ENCODE measurements at places on chromosomes 6 and 20.

GRCh38 chr6:56475736-56476457 lies 166.8 kb downstream of the DST start:
- no peak for DNase-seq

- DNase-seq, result no peak
These were observed 8.7 kb downstream of the ENPP3 start for GRCh38 chr6:131645846-131646245.

DNA sequence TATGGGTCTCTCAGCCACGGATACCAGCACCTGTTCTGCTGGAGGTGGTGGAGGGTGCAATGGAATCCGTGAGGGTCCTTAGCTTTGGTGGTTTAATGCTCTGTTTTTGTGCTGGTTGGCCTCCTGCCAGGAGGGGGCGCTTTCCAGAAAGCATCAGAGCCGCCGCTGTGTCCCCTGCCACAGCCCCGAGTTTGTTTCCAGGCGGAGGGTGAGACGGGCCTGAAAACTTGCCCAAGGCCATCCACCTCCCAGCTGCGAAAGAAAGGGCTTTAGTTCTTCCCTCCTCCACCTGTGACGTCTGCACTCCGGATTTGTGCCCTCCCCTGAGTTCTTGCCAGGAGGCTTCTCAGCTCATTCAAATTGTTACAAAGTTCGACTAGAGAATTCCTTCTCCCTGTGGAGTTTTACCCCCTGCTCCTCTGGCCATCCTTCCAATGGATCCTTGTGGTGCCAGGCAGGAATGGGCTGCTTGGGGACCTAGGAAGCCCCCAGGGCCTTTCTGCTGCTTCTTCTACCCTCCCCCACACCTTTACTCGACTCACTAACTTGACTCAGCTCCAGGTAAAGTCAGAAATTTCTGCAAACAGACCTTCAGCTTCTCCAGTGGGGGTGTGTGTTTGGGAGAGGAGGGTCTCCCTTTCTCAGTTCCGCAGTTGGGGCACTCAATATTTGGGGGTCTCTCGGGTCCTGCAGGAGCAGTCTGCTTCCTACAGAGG lies 873.7 kb downstream of the KIF16B start:
- no peak for DNase-seq

DNA sequence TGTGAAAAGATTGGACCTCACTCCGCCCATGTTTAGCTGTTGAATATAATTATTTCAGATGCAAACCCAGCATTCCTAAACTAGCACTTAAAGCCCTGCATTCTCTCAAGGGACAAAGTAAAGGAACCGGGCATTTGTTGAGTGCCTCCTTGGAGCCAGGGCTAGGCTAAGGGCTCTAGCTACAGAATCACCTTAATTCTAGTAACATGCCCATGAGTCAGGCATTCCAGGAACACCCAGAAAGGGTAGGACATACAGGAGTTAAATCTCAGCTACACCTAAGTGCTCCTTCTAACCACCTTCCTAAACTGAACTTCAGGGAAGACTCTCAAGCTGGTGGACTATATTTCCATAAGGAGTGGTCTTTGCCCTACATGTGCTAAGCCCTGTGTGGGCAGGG lies 89.4 kb downstream of the SLC24A3 start:
- DNase-seq, result no peak

GRCh38 chr6:29553268-29554057 lies 6.1 kb downstream of the UBD start:
- DNase-seq, result no peak

DNA sequence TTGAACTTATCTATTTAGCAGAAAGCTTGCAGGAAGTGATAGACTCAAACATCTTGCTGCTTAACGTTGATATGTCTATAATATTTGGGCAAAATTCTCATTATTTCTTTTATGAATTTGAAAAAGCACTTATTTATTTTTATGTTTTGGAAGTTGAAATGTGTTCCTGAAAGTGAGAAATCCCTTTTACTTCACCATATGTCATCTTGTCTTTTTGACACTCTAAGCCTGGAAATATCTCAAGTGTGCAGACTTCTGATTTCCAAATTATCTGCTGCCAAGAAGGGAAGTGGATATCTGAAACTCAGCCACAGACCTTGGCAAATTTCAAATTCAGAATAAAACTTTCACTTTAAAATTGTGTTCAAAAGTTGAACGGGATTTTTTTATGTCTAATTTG lies 368.7 kb upstream of the MANEA start:
- no peak for DNase-seq

Measured in C1 segment of cervical spinal cord (tissue), 14 donors.